ENCODE measurements at places on chromosomes 7 and 10.

DNA sequence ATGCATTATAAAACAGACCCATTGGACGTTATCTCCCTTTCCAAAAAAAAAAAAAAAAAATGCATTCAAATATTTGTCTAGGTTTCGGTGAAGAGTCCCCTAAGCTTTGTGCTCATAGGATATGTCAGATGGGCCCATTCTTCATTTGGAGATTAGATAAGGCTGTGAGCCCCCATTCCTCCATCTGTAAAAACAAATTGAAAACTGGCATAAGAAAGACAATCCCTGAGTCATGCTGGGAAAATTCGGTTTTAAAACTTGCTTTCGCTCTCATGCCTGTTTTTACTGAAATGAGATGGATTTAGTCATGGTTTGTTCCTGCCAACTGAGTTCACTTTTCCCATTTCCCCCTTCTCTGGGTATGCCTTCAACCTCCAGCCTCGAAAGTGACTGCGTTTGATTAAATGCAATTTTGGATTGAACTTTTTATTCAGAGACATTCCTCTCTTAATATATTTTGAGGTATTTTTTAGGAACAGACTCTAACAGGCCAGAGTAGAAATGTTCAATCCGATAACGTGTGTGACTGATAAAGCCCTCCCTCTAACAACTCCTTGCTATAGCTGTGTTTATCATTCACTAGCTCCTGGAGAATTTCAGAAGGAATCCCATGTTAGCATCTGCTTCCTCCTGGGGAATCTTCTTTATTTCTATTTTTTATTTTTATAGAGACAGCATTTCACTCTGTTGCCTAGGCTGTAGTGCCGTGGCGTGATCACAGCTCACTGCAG is 190.9 kb upstream of the LYZL2 start:
- no peak for DNase-seq

DNA sequence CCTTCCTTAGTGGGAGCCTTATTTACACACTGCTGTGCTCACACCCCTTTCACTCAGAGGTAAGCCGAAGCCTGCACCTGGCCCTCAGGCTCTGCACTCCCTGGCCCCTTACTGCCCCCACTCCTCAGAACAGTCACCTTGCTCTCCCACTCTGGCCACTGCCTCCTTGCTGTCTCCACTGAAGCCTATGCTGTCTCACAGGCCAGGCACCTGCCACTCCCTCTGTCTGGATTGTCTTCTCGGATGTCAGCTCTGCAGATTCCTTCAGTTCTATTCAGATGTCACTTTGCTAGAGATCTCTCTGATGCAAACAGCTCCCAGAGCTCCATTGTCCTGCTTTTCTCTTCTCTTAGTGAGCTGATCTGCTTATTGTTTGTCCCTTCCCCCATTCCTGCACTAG is 390.7 kb downstream of the DPP6 start:
- DNase-seq, result no peak

GRCh38 chr10:11197266-11197712 is 179.6 kb downstream of the CELF2 start:
- DNase-seq, result no peak

DNA sequence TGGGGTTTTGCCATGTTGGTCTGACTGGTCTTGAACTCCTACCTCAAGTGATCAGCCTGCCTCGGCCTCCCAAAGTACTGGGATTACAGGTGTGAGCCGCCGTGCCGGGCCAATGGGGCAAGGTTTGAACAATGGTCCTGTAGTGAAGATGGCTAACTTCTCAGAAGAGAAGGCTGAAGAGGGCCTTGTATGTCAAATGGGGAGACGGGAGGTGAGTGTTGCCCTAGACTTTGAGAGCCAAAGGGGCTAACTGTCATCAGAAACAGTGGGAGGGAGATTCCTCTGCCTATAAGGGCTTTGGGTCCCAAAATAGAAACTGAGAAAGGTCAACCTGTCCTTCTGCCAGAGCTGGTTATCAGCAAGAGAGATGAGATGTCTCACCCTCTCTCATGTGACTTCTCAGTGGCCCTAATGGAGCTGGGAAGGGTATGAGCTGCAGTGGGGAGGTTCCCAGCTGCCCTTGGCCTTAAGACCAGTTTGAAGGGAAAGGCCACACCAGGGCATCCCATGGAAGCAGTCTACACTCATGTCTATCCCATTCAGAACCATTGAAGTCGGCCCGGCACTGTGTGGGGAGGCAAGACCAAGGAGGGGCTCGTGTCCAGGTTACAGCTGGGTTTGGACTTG is 1.3 kb upstream of the SAMD8 start:
- DNase-seq, result no peak

Measured in stimulated activated CD4-positive, alpha-beta T cell treated with anti-CD3 and anti-CD28 coated beads, Interleukin-1b, Interleukin-23, amount 100 ng/mL, for 1 hour (primary cell).